ENCODE measurements at places on chromosomes 2 and 18.

- DNase-seq: no peak
Measured at GRCh38 chr2:207531032-207531952, 1.5 kb downstream of the CREB1 start.

- DNase-seq: no peak
Measured at GRCh38 chr2:241703032-241703604, 1.3 kb downstream of the ING5 start.

- DNase-seq: no peak
Measured at GRCh38 chr2:100161945-100162620, 19.7 kb upstream of the AFF3 start.

DNA sequence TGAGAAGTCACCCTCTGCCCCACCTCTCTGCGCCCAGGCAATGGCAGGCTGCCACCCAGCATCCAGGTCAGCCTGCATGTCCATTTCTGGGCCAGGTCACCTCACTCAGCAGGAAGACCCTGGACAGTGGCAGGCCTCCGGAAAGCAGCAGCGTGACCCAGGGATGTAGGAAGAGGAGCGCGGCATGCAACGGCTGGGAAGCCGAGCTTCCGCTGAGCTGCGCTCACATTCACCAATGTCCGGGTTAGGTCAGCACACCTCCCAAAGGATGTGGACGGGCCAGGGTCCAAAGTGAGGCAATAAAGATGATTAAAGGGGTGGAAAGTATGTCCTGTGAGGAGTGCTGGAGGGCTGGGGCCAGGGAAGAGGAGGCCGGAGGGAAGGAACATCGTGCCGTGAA lies 174.5 kb downstream of the CTIF start:
- DNase-seq: no peak

GRCh38 chr18:39178166-39178565 lies 1612.6 kb upstream of the CELF4 start:
- DNase-seq: no peak

DNA sequence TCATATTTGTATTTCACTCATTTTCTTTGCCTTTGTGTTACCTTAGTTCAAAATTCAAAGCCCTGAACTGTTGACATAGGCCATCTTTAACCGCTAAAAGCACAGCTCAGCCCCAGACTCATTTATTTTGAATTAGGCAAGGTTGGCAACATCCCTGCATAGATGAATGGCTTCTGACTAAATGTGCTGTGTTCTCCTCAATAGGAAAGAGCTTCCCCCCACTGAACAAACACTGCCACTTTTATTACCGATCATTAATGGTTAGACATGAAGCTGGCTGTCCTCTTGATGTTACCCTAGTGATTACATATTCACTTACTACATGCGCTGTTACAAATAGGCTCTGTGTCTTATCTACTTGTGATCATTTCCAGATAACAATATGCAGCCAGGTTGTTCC lies 170.7 kb downstream of the ADCYAP1 start:
- DNase-seq: no peak

GRCh38 chr18:32381761-32382160 lies 88.9 kb downstream of the GAREM1 start:
- no peak for DNase-seq
